ENCODE measurements at places on chromosomes 1 and 21.

DNA sequence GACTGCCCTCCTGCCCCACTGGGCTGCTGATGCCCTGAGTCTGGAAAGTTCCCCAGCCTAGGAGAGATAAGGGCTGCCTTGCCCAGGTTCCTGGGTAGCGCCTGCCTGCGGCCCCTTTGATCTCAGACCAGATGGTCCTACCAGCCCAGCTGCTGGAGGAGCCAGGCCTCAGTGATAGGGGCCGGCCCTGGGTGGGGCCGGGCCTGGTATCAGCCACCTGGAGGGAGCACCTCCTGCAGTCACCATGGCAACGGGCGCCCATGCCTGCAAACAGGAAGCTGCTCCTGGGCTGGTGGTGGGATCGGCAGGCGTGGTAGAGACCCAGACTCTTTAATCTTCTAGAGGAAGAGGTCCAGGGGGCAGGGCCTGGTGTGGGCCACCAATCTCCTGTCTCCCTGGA is 119.7 kb upstream of the WNT4 start:
- no peak for DNase-seq

DNA sequence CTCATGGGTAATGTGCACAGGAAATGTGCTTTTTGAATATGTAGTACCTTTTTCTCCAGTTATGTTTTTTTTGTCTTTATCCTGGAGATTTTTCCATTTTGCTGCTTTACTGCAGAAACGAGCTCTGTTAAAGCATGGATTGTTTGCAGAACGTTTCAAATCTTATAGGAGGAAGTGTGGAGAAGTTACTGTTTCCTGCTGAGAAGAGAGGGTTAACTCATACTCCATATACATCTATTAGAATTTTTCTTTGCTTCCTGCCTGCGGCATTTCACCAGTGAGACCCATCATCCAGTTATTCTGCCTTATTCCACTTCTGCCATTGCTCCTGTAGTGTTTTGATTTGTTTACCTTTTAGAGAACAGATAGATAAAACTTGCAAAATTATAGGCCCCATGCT is 2.0 kb downstream of the RPRD2 start:
- DNase-seq: peak; percentile 21

GRCh38 chr1:105359457-105359856 is 1609.8 kb downstream of the AMY1C start:
- no peak for DNase-seq

DNA sequence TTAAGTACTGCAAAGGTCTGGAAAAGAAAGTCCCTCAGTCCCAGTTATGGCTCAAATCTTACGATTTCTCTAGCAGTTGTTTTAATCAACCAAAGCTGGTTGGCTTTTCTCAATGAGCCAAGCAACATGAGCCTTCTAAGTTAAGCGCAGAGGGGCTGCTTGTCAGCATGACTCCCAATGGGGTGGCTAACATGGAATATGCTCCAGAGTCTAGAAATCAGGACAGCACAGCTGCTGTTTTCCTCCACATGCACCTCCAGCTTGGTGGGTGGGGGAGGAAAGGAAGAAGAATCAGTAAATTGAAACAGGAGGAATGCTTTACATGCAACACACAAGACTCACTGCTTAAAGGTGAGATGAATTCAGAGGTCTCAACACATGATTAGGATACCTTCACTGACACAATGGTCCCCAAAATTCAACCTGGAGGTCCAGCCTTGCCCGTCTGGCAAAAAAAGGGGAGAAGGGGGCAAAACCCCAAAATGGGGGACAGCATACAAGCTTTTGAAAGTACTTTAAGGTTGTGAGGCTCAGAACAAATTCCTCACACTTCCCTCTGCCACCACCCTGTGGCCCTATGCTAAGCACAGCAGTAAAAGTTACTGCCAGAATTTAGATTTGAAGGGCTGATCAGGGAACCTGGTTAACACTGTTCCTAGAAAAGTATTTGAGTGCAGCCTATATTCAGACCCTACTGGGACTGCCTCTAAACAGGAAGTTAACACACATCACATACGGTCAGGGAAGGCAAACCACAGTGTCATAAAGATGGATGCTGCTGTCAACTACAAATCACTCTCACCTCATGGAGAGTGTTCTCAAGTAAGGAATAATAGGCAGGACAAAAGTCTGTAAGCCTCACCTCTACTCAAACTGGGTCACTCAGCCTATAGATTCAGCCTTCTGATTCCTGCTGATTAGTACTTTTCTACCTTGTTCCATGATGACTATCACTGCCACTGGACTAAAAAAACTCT is 2.6 kb downstream of the GATAD2B start:
- DNase-seq: peak; percentile 19

GRCh38 chr1:91622616-91623015 is 122.0 kb downstream of the CDC7 start:
- DNase-seq: no peak

Measured in mammary epithelial cell (primary cell).